ENCODE measurements at places on chromosomes 1 and 21.

DNA sequence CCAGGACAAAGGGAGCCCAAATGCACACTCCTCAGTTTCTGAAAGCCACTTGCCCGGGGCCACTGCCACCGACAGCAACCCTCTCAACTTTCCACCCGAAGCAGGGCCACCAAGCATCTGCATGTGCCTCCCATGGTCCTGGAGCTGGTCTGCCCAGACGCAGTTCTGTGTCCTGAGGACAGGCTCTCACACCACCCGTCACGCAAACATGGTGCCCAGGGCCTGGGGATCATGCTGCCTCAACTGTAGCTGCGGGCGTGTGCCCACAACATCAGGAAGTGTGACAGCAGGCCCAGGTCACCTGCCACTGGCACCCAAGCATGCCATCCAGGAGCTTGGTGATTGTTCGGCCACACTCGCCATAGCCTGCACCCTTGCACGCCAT lies 14.4 kb downstream of the GBP1 start:
- no peak for DNase-seq

DNA sequence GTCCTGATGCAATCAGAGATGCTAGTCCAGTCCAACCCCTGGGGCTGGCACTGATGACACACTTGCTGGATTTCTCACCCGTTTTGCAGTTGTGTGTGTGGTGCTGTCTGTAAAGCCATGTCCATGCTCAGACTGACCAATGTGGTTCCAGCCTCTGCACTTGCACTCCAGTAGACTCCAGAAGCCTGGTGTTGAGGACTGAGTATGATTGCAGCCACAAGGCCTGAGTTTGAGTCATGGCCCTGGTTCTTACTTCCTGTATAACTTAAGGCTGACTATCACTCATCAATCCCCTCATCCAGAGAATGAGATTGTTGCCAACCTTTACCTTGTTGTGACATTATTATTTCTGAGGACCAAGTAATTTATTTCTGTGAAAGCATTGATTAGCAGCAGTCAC lies 34.8 kb upstream of the IKBKE start:
- DNase-seq: no peak

- DNase-seq: no peak
These were observed 39.9 kb downstream of the SPATA46 start for GRCh38 chr1:162336621-162337285.

GRCh38 chr1:24022581-24023361 lies 42.6 kb upstream of the SRSF10 start:
- no peak for DNase-seq

DNA sequence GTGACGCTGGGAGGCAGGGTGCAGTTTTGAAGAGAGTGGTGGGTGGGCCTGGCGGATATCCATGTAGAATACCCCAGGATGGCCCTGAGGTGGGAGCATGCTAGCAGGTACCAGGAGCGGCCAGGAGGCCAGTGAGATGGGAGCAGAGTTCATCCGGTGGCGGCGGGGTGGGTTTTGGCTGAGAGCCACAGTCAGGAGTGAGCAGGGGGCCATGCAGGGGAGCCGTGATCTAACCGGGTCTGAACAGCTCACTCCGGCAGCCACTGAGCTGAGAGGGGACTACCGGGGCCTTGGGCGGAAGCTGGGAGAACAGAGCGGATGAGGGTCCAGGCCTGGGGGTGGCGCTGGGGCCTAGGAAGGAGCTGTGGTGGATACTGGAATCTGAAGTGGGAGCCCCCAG lies 47.6 kb upstream of the LRP8 start:
- DNase-seq: no peak

GRCh38 chr1:244150665-244151064 lies 99.6 kb downstream of the ZBTB18 start:
- no peak for DNase-seq

GRCh38 chr21:41678924-41679318 lies 87.9 kb downstream of the RIPK4 start:
- DNase-seq: no peak

DNA sequence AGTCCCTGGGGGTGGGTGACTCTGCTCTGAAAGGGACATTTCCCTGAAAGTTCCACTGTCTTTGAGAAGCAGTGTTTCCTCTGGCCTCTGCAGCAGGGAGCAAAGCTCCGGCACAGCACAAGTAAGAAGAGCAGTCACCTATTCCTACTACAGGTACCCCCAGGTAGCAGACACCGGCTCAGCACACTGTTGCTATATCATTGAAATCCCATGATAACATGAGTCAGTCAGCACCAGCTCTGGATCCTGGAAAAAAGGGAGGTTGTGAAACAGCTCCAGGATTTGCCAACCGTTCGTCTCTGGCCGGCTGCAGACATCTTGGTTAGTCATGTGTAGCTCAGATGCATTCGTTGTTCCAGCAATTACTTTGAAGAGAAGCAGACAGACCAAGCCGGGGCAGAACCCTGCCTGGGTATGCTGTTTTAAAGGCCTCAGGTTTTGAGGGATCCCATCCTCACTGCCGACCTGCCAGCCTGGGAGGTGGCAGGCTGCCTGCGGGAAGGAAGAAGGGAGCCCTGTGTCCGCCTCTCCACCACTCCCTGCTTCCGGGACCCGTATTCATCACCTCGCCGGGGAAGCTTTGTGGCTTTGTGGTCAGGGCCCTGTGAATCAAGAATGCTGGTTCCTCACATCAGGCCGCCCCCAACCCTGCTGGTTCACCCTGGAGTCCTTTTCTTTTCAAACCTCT lies 139.2 kb downstream of the CLIC6 start:
- DNase-seq: no peak

- no peak for DNase-seq
These were observed 97.0 kb upstream of the FGGY start for GRCh38 chr1:59199719-59200376.

DNA sequence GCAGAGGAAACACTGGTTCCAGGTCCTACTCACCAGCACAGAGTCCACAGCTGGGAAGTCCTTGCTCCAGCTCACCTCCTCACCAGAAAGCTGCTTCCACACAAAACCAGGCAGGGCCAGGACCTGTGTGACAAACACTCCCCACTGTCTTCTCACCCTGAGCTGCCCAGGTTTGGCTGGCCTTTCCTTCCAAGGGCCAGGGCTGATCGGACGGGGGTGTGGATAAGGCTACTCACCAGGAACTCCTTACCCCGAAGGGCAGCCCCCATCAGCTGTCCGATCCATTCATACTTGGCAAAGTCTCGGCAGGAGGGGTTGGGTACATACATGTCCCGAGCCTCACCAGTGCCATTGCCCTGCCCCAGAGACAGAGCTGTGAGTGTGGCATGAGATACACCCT lies 5.4 kb downstream of the HECTD3 start:
- no peak for DNase-seq

- DNase-seq: no peak
These were observed 9.9 kb downstream of the NPHP4 start for GRCh38 chr1:5982276-5982675.

DNA sequence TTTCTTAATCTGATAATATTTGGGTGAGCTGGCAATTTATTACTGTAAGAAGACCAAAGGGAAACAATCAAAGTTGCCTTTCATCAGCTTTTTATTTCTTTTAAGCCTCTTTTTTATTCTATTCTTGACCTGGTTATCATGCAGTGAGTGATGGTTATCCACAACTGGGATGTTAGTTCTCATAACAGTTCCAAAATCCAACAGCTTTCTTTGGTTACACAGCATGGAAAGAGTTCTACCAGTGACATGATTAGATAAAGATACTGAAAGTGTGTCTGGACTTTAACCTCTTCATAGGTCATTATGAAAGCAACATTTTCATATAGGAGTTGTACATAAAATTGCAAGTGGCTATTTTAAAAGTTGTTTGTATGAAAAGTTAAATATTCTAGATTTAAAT lies 163.0 kb downstream of the SYT2 start:
- DNase-seq: no peak

- no peak for DNase-seq
These were observed 529 bp downstream of the EGLN1 start for GRCh38 chr1:231421546-231421970.

GRCh38 chr1:60044881-60045280 lies 28.7 kb downstream of the C1orf87 start:
- no peak for DNase-seq

DNA sequence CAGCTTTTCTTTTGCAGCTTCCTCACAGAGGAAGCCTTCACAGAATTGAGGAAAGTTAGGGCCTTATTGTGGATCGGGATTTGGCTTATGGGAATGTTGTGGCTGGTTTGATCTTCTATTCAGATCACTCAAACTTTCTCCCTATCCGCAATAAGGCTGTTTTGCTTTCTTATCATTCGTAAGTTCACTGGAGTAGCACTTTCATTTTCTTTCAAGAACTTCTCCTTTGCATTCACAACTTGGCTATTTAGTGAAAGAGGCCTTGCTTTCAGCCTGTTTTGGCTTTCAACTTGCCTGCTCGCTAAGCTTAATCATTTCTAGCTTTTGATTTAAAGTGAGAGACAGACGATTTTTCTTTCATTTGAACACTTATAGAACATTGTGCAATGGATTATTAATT lies 181.9 kb upstream of the B3GALT2 start:
- no peak for DNase-seq

- no peak for DNase-seq
These were observed 15.9 kb upstream of the PEAR1 start for GRCh38 chr1:156877433-156878170.

DNA sequence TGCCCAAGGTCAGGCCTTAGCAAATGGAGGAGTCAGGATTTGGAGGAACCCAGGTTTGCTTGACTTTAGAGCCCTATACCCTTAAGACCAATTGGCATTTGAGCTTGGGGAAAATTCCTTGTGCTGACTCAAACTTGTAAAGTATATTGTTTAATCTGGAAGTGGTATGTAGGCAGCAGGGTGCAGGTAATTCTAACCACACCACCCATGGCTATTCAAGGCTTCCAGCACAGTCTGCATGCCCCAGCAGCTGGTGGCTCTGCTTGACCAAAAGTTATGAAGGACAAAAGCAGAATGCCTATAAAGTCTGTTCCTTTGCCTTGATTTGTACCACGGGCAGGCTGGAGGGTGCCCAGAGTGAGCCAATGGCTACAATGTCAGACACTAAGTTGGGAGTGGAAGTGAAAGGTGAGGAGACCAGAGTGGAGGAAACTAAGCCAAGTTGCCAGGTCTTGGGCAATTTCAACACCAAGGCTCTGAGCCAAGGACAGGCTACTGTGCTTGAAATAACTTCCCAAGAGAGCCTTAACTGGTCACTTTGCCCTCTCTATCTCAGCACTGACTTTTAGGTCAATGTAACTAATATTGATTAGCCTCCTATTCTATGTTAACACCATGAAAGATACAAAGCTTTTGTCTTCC lies 4.7 kb upstream of the G0S2 start:
- no peak for DNase-seq

- no peak for DNase-seq
These were observed 574.3 kb upstream of the USP24 start for GRCh38 chr1:55789466-55789865.

DNA sequence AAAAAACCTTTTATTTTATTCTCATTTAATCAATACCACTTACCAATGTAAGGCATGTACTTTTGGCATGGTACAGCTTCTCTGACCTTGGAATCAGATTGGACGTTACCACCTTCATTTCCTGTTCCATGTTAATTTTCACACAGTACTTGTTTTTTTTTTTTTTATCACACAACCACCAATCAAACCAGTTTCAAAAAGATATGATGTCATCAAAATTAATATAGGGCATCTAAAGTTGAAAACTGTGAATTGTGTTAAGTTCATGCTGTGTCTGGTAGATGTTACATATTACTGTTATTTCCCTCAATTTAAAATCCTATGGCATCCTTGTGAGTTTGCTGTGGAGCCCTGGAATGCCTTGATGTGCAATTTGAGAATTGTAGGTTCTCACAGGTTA lies 85.1 kb downstream of the NPHS2 start:
- no peak for DNase-seq

Data from AML-193 (cell line).